ENCODE measurements at places on chromosomes 6 and 20.

DNA sequence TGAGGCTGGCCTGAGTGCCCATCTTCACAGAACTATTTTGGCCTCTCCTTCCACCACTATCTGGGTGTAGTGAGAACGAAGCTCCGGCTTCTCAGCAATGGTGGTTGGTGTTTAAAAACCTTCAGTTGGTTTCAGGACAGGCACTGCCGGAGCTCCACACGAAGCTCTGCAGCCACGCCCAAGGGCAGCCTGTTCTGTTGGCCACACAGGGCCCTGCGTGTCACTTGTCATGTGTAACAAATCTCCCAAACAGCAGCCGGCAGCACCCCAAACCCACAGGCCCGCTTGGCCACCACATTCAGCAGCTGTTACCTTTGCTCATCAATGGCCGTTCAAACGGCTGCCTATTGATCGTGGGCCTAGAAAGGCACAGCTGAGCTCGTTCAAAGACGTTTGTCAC lies 97.5 kb downstream of the ERMARD start:
- DNase-seq: no peak

- no peak for DNase-seq
Measured at GRCh38 chr20:59269411-59270025, 30.9 kb upstream of the EDN3 start.

- no peak for DNase-seq
Measured at GRCh38 chr6:16518265-16518664, 243.0 kb downstream of the ATXN1 start.

DNA sequence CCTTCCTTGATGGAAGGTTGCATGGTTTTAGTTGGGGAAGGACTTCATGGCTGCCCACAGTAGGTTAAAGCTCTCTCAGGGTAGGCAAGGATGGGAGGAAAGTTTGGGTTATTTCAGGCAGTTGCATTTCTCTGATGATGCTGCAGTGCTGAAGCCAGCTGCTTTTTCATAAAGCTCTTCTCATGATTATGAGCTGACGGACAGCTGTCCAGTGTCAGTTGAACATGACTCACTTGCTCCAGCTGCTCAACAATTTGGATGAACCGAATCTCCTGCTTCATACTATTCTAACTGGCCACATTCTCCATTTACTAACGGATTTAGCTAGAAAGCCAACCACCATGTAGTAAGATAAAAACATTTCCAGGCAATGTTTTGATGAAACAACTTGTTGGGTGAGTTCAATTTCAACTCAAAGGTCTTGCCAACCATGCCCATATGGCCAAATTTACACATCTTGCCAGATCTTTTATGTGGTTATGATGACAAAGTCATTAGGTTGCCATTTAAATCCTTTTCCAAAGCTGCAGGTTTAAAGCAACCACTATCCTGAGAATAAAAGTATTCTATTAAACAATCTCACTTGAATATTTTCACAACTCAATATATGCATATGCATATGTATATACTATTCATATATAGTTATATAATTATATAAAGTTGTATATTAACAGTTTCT lies 125.9 kb downstream of the HS3ST5 start:
- no peak for DNase-seq

DNA sequence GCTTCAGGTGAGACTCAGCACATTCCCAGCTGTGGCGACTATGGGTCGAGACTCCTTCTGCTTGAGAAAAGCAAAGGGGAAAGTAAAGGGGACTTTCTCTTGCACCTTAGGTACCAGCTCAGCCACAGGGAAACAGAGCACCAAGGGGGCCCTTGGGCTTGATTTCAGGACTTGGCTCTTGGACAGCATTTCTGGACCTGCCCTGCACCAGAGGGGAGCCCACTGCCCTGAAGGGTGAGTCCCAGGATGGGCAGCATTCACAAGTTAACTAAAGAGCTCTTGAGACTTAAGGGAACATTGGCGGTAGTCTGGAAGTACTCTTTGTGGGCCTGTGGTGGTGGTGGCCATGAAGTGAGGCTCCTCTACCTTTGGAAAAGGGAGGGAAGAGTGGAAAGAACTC lies 50.3 kb upstream of the RCAN2 start:
- no peak for DNase-seq
